ENCODE measurements at places on chromosomes 11 and 22.
A peak's percentile ranks its signal among the peaks of the same experiment; 100 is the strongest.

DNA sequence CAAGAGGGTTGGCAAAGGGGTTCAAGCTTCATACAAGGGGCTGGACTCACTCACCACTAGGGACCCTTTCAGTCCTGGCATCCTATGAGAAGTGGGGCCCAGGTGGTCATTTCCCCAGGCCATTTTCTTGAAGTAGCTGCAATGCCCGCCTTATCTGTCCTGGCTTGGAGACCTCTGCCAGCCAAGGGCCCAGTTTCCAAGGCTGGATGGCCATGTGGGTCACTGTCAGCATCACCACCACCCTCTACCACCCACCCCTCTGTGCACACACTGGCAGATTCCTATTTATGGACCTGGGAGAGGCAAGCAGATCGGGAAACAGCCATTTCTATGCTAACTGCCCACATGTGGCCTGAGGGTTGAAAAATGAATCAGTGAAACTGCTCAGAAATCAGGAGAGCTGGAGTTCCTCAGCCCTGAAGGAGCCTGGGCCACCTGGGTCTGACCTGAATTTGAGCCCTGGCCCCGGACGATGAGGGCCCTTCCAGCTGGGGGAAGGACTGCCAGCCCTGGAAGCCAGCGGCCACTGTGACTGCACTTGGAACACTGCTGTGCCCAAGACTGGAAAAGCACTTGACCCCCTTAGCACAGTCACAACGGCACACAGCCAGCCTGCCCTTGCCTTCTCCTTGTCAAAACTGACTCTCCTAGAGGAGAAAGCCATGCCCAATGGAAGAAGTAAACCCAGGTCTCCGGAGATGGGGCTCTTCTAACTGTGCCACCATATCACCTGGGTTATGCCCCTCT is 442.2 kb downstream of the BUD13 start:
- no peak for DNase-seq

- DNase-seq, result no peak
Measured at GRCh38 chr22:41638748-41639147, 17.7 kb downstream of the XRCC6 start.

GRCh38 chr22:48267681-48268080 is 1505.2 kb downstream of the TBC1D22A start:
- DNase-seq, result no peak

DNA sequence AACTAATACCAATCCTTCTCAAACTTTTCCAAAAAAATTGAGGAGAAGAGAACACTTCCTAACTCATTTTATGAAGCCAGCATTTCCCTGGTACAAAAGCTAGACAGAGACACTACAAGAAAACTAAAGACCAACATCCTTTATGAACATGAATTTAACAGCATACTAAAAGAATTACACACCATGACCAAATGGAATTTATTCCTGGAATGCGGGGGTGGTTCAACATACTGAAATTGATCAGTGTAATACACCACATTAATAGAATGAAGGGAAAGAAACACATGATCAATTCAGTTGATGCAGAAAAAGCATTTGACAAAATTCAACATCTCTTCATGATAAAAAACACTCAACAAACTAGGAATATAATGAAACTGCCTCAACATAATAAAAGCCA is 148.1 kb downstream of the WNT7B start:
- no peak for DNase-seq

DNA sequence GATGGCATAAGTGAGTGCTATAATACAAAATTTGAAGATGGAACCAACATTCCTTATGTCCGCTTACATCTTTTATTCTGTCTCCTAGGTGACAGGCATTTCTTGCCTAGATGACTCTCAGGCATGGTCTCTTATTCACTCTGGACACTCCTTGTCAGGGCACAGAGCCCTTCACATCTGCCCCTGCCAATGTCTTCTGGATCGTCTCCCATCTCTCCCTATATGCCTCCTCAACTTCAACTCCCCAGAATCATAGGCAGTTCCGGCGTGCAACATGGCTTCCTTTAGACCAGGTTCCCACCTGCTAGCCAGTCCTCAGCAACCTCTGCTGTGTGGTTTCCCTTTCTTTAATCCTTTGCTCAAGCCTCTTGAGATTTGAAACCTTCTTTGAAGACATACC is 300.9 kb downstream of the TENM4 start:
- DNase-seq, result no peak

GRCh38 chr22:32829451-32829851 is 27.9 kb downstream of the TIMP3 start:
- no peak for DNase-seq

GRCh38 chr11:83409891-83410290 is 123.7 kb upstream of the CCDC90B start:
- no peak for DNase-seq

GRCh38 chr22:31170971-31171370 is 11.0 kb downstream of the RNF185 start:
- no peak for DNase-seq

GRCh38 chr11:3138178-3139085 is 26.7 kb downstream of the OSBPL5 start:
- DNase-seq, result no peak

DNA sequence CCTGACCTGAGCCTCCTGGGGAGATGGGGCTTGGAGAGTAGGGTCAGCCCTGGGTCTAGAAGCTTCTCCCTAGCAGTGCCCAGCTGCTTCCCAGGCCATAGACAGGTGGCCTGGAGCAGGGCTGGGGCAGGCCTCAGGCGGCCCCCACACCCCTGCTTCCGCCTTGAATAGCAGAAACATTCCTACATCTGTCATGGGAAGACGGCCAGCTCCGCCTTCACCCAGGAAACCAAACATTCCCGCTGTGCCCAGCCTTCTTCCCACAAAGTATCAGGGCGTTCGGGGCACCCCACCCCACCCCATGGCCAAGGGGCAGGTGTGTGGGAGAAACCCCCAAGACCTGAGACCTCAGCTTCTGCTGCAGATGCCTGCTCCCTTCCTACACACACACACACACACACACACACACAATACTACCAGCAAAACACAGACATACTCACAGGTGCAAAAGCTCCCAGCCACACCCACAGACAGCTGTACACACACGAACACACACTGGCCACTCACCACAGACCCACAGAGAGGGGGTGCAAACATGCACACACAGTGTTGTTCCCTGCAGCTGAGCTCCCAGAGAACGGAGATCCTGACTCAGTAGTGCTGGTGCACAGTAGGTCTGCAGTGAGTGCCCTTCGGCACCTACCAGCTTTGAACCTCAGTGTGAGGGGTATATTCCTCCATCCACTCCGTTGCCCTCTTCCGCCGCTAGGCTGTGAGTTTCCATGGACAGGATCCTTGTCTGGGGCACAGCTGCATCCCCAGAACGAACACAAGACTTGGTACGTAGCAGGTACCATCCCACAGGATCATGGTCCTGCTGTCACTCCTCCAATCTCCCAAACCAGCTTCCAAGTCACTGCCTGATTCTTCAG is 37.4 kb downstream of the PDGFB start:
- DNase-seq, result peak; percentile 1

DNA sequence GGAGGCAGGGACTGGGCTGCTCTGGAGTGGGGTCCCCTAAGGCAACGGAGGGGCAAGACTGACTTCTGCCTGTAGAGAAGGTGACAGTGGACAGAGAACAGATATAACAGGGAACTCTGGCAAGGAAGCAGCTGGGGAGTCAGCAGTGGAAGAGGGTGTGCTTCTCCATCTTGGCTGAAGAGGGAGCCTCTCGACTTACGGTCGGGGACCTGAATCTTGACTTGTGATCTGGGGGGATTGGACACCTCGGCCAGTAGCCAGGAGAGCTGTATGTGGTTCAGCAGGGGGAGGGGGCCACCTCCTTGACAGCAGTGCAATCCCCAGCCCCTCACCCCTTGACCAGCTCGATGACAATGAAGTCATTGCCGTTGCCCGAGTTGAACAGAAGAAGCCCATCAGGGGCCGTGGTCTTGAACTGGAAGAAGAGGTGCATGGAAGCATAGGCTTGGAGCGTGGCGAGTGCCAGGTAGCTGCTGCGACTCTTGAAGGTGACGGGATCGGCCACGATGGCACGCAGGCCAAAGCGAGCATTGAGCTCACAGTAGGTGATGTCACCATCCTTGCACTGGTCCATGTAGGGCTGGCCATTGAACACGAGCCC is 60.0 kb downstream of the SLC22A12 start:
- no peak for DNase-seq

- no peak for DNase-seq
Measured at GRCh38 chr11:2273311-2273710, 2.9 kb upstream of the ASCL2 start.

Data from stimulated activated naive CD8-positive, alpha-beta T cell treated with anti-CD3 and anti-CD28 coated beads, Interleukin-15, Interleukin-2, amounts not matched to agents 100 U/mL and 50 U/mL, for 24 hours (primary cell).